ENCODE measurements at places on chromosomes 2 and 18.

- DNase-seq, result no peak
These were observed 68.6 kb downstream of the ZC3H6 start for GRCh38 chr2:112343827-112344585.

DNA sequence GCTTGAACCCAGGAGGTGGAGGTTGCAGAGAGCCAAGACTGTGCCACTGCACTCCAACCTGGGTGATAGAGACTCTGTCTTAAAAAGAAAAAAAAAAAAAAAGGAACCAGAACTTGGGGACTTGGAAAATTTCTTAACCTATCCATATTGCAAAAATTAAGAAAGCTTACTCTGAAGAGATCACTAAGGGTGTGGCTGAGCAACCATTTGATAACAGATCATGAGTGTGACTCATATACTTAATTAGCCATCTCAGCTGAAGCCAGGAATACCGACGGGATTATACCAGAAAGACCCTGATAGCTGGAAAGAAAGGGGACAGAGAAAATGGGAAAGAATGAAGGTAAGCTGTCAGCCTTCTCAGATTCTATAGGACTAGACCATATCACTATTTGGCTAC is 7.1 kb upstream of the ADD2 start:
- no peak for DNase-seq

GRCh38 chr2:125070726-125071505 is 1045.8 kb downstream of the CNTNAP5 start:
- DNase-seq, result no peak

- no peak for DNase-seq
These were observed 11.7 kb upstream of the KIF1A start for GRCh38 chr2:240831594-240832204.

GRCh38 chr2:149702571-149702970 is 115.0 kb upstream of the MMADHC start:
- DNase-seq, result no peak

DNA sequence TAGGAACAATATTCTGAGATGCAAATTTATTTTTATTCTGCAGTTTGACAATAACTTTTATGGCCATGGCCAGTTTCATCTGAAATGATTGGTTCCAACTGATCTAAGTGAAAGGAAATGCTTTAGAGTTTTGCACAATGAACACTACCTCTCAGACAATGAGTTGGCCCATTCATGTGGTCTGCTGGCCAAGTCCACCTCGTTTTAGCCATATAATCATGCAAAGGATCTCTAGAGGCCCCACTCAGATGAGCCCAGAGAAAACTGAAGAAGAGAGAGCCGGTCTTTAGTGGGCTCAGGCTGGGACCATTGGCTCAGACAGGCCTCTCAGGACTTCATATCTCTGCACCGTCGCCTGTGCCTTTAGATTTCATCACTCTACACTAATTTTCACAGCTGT is 254.7 kb downstream of the MREG start:
- DNase-seq, result no peak

- no peak for DNase-seq
These were observed 34.6 kb upstream of the TMEM17 start for GRCh38 chr2:62540408-62541168.

DNA sequence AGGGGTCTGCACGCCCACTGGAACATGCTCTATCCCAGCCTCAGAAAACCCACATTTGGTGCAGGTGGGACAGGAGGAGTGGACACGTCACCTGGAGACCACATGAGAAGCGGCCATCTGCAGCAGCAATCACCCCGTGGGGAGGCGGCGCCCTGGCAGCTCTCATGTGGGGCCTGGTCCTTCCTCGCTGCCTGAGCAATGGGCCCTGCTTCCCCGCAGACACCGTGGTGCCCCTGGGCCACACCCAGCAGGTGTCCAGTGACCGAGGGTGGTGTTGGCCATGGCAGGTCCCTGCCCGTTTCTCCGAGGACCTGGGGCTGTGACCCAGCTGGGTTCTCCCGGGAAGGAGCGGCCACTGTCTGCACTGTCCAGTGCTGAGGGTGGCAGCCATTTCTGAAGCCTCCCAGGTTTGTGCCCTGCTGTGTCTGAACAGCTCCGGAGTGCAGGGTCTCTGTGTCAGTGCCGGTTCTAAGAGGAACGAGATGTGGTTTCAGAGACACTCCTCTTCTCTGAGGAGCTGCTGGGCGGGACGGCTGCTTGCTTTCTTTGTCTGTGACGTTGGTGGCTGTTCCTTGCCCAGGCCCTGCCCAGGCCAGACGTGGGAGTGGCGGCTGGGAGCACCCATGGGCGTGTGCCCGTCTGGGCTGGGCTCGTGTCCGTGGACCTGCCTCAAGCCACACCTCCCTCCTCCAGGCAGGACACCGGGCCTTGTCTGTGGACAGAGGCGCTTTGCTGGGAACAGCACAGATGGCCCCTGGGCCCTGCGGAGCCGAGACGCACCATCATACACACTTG is 44.8 kb downstream of the NFATC1 start:
- DNase-seq, result no peak

- DNase-seq, result no peak
These were observed 632.5 kb downstream of the SUCLG1 start for GRCh38 chr2:83826577-83826976.

- DNase-seq, result peak; percentile 20
These were observed 10.2 kb upstream of the MMADHC start for GRCh38 chr2:149597668-149598326.

- DNase-seq, result no peak
These were observed 979.4 kb upstream of the CNTNAP5 start for GRCh38 chr2:123045713-123046112.

DNA sequence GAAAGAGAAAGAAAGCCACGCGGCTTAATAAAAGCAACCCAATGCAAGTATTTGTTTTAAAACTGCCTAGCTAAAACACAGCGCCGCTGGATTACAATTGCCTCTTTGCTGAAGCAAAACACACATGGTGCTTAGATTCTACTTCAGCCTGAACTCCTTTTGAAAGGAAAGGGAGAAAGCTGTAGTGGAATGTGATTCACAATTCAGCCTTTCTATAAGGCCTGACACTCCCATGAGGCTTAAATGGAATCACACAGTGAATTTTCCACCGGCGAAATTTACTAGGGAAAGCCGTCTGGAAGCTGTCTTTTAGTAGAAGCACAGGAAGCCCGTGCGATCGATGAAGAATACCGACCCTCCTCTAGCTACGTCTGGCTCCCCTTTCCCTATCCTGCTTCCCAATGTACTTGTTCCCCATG is 348.0 kb downstream of the DLGAP1 start:
- no peak for DNase-seq

DNA sequence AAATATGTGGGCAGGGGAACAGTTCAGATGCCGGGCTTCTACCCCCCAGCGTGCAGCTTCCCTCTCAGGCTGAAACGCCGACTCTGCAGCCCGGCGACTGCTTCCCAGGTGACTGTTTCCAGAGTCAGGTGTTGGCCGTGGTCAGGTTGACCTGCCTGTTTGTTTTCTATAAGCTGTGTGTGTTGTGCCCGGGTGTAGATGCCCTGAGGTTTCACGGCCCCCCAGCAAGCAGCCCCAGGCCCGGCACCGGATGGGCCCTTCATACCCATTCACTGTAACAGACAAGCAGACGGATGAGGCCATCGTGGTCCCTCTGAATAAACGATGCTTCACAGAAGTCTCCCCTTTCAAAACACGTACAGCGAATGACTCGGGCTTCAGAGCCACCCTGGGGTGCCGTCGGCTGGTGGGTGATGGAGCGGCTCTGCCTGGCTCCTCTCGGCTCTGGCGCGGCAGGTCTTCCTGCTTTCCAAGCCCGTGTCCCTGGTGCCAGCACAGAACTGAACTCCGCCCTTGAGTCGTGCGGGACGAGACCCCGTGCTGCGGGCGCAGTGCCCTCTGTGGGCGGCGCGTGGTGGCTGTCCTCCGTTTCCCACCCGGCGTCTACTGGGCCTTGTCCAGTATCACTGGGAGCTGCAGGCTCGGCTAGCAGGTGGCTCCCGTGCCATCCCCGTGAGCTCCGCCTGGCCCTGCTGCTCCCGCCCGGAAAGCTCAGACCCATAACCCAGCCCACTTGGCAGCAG is 15.0 kb upstream of the KCNG2 start:
- no peak for DNase-seq

DNA sequence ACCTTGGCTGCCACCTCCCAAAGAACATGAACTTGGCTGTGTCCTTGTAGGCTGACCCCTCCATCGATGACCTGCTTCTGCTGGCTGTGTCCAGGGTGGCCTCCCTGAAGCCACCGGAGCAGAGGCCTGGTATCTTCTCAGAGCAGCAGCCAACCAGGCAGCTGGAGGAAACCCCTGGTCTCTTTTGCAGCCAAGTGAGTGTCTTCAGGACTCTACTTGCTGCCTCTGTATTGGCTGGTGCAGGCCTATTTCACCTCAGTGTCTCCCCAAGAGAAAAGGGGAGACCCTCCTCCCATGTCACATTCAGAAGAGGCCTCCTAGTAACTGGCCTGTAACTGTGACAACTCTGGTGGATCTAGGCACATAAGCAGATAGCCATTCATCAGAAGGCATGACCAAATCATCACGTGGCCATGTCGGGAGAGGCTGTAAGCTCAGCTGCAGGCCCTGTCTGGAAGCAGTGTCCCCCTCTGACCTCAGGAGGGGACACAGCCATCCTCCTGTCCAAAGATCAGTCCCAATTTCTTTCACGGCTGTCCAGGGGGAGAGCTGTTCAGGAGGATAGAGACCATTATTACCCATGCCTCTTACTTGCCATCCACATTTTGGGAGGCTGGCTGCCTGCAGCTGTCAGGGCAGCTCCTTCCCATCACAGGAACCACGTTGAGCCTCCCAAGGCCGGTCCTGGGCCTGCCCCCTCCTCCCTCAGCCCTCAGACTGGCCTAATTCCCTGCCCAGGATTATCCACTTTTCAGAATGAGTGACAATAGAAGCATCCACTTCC is 20.9 kb upstream of the ROCK2 start:
- no peak for DNase-seq

DNA sequence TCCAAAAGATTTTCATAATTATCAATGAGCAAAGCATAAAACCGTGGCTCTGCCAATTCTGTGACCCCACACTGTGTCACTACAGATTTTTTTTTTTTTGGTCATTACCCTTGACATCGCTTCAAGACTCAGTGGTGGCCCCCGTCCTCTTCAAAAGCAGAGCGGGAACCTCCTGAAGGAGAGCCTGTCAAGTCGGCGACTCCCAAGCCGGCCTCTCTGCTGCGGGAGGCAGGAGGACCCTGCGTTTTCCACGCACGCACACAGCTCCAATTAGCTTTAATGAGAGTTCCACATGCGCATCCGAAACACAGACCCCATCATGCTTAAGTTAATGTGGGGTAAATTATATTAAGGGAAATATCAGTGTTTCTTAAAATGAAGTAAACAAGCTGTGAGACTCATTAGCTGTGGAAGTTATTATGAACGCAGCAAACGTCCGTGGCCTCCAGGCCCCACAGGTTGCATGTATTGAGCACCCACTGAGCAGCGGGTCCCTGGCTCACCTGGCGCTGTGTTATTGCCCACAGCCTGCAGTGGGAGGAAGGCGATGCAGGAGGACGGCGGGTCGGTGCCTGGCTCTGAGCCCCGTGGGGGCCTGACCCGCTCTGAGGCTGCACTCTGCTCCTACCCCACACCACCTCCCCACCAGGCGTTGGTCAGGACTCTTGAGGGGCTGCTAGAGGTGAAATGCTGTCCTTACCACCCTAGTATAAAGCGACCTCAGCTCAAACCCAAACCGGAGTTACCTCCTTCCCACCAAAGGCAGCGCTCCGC is 181.0 kb upstream of the SALL3 start:
- no peak for DNase-seq

- DNase-seq, result no peak
These were observed 214.7 kb downstream of the BCL2 start for GRCh38 chr18:63104868-63105267.

DNA sequence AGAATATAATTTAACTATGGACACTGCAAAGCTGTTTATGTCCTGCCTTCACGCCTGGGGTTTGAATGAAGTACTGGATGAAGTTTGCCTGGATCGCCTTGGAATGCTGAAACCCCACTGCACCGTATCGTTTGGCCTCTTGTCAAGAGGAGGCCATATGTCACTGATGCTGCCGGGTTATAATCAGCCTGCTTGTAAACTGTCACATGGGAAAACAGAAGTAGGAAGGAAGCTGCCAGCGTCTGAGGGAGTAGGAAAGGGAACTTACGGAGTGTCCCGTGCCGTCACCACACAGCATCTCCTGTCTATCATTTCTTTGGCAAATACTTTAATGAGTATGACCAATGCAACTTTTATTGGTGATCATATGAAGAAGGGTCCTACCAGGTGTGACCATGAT is 105.8 kb downstream of the WDR7 start:
- no peak for DNase-seq

DNA sequence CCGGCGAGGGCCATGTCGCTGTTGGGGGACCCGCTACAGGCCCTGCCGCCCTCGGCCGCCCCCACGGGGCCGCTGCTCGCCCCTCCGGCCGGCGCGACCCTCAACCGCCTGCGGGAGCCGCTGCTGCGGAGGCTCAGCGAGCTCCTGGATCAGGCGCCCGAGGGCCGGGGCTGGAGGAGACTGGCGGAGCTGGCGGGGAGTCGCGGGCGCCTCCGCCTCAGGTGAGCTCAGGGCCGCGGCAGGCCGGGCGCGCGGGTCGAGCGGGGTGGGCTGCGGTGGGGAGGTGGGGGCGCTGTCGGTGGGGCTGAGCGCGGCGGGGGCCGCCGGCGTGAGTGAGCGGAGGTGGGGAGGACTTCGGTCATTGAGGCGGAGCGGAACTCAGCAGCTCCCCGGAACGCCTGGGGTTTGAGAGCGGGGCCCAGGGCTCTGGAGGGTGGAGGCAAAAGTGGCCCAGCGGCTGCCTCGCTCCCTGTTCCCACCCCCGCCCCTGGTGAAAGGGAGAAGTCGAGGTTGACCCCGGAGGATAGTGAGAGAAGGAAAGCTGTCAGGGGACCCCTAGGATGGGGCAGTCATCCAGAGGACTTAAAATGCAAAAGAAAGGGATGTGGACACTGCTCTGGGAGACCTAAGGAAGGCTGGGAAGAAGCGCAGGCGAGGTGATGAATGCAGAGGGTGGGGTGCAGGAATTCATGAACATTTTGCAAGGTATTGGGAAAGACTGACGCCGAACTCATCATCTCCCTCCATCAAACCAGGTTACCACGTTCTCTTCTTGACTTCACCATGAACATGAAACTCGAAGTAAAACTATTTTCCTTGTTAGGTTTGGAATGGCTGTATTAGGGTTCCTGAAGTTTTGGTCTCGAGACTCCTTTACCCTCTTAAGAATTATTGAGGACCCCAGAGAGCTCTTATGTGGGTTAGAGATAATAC is 633 bp downstream of the MALT1 start:
- DNase-seq, result no peak

GRCh38 chr2:215140166-215140707 is 1.8 kb upstream of the ABCA12 start:
- DNase-seq, result no peak

- DNase-seq, result no peak
These were observed 18.7 kb upstream of the MAPRE2 start for GRCh38 chr18:35022426-35023001.

- DNase-seq, result no peak
These were observed 65.1 kb downstream of the TMEM182 start for GRCh38 chr2:102826904-102827303.

All from stimulated activated CD8-positive, alpha-beta memory T cell treated with anti-CD3 and anti-CD28 coated beads, Interleukin-2, amount 100 ng/mL, for 1 hour (primary cell).